Stimulated activated CD4-positive, alpha-beta T cell treated with anti-CD3 and anti-CD28 coated beads, Interleukin-4, amount 100 ng/mL, for 1 hour (primary cell): ENCODE measurements at places on chromosomes 7 and 10.

- DNase-seq: no peak
These were observed 1.3 kb upstream of the INTS15 start for GRCh38 chr7:6588566-6588965.

DNA sequence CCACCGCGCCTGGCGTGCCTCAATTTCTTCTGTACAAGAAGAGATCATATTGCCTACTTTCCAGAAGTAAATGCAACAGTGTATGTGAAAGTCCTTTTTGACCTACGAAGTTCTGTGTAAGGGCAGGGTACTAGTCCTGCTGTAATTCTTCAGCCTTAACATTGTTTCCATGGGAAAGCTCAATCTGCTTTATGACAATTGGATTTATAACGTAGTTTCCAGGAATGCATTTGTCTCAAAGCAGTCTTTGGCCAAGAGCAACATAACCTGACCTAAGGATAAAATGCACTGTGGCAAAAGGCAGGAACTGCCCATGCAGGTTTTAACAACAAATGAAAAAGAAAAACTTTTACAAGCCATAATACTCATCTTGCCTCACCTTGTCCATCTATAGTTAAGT lies 108.1 kb upstream of the PODXL start:
- DNase-seq: no peak

DNA sequence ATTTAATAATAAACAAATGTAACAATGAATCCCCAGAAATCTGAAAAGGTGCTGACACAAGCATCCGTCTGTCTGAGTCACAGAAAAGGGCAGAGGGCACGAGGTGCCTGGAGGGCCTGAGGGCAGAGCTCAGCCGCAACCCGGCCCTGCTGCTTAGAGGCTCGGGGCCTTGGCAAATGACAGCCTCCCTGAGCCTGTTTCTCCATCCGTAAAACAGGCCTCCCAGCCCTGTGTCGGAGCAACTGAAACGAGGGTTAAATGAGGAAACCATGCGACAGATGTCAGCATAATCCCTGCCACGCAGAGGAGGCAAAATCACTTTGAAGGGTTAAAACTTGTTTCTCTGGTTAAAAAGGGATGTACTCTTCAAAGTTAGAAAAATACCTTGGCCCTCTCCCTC lies 24.9 kb downstream of the NUDT1 start:
- DNase-seq: no peak

- no peak for DNase-seq
These were observed 245.9 kb downstream of the SKAP2 start for GRCh38 chr7:26618449-26618848.

- DNase-seq: no peak
These were observed 149.3 kb downstream of the ELFN1 start for GRCh38 chr7:1819259-1819841.
